ENCODE measurements at places on chromosomes 3 and 15.

DNA sequence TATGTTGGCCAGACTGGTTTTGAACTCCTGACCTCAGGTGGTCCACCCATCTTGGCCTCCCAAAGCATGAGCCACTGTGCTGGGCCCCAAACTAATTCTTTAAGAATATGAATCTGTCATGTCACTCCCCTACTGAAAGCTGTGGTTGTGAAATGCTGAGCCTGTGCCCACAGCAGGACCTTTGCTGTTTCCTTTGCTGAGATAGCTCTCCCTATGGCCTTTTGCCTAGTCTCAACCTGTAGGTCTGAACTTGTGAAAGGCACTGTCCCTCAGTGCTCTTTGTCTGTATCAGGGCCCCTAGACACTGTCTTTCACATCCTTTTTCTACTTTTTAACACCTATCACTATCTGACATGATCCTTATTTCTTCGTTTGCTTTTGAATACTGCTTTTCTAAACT is 62.7 kb upstream of the CCR4 start:
- DNase-seq: no peak

DNA sequence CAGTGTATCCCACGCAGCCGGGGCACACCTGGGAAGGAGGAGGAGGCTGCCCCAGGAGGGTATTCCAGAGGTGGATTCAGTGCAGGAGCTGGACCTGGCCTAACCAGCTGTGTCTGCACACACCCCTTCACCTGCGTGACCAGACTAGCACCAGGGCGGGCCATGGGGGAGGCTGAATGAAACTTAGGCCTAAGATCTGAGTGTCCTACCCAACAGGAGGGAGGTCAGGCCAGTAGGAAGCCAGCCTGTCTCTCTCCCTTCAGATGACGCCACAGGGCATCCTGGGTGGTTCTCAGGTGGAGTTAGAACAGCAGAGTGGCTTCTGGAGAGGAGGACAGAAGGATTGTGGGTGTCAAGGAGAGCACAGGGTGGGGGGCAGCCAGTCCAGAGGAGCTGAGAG is 3.4 kb upstream of the SEMA3F start:
- no peak for DNase-seq

DNA sequence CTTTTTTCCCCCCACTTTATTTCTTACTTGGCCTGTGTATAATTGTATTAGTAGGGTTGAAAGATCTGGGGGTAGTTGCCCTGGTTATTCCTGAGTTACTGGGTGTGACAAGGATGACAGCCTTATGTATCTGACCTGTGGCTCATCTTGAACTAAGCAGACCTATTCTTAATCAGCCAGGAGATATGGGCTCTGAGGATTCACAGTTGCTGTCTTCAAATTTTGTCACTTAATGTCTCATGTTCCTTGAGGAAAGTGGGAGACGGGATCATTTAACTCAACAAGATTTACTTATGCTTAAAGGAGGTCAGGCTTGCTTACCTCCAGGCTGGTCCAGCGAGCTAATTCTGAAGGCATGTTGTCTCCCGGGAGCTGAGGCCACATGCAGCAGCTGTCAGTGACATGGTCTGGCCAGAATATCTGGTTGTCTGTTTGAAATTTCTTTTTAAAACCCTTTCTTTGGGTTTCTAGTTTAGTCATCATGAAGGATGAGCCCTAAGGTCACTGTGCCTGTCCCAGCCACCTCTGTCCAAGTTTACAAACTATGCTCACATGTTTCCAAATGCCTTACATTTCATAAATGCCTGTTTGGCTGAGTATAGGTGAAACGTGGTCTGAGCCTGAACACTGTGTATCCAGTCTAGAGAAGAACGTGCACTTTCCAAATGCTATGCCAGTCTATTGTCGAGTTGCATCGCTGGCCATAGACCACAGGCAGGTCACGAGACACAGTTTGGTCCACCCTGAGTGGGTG is 26.8 kb downstream of the LRTM1 start:
- DNase-seq: no peak

DNA sequence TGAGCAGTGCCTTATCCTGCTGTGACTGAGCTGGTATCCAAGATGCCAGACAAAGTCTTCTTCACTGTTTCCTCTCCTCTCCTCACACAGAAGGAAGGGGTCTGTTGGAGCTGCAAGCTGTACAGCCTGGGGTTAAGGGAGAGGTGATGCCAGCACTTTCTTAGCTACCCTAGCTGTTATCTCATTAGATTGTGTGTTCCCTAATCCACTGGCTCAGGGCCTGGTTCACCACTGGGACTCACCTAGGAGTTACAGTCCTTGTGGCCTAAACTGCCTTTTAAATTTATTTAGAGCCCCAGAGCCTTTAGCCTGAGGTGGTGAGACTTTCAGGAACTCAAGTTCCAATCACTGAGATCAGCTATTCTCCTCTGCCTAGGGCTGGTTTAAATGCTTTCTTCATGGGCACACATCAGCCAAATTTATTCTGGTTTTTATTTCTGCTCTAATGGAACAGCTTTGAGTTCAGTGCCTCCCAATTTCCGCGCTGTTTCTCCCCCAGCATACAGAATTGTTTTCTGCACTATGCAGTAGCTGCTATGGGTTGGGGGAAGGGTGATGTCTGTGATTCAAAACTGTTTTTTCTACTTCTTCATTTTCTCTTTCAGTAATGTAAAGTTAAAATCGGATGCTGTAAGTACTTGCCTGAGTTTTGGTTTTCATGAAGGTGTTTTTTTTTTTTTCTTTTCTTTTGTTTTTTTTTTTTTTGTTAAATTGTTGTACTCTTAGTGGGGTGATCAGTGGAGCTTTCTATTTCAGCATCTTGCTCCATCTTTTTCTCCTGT is 198.8 kb downstream of the DOCK3 start:
- DNase-seq: no peak

DNA sequence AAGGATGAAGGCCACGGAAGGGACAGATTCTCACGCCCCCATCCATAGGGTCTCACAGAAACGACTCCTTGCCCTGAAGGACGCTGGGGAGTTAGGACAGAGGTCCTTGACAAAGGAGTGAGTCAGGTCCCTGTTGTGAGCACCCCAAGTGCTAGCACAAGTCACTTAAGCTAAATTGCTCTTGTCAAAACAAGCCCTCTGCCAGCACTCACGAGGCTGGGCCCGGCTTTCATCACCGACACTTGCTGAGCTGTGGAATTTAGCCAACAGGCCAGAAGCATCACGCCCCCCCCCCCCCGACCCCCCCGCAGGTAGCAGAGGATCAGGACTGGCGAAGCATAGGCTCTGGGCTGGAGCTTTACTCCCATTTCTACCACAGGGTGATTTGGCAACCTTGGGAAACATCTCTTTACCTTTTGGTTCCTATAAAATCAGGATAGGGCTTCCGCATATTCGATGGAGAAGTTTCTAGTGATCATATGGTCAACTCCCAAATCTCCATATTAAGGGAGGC is 75.4 kb downstream of the ADCY5 start:
- DNase-seq: no peak

GRCh38 chr15:60612400-60613048 is 133.6 kb upstream of the ICE2 start:
- no peak for DNase-seq

DNA sequence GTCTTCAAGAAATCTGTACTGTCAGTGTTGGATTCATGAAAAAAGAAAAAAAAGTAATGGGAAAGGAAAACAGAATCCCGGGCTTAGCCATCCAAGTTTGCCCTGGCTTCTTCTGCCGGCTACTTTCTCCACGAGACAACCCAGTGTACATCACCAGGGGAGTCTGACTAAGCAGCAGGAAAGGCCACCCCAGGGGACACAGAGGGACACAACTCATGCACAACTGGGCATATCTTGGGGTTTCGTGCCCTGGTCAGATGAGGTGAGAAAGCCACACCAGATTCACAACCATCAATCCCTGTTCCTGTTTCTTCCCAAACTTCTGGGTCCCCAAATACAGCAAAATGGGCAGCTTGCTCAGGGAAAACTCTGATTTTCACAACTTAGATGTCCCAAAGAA is 33.2 kb downstream of the ADAMTS17 start:
- no peak for DNase-seq

GRCh38 chr15:53320816-53321215 is 438.6 kb downstream of the WDR72 start:
- no peak for DNase-seq

- no peak for DNase-seq
Observed at GRCh38 chr3:10160925-10161324, 3.8 kb upstream of the IRAK2 start.

DNA sequence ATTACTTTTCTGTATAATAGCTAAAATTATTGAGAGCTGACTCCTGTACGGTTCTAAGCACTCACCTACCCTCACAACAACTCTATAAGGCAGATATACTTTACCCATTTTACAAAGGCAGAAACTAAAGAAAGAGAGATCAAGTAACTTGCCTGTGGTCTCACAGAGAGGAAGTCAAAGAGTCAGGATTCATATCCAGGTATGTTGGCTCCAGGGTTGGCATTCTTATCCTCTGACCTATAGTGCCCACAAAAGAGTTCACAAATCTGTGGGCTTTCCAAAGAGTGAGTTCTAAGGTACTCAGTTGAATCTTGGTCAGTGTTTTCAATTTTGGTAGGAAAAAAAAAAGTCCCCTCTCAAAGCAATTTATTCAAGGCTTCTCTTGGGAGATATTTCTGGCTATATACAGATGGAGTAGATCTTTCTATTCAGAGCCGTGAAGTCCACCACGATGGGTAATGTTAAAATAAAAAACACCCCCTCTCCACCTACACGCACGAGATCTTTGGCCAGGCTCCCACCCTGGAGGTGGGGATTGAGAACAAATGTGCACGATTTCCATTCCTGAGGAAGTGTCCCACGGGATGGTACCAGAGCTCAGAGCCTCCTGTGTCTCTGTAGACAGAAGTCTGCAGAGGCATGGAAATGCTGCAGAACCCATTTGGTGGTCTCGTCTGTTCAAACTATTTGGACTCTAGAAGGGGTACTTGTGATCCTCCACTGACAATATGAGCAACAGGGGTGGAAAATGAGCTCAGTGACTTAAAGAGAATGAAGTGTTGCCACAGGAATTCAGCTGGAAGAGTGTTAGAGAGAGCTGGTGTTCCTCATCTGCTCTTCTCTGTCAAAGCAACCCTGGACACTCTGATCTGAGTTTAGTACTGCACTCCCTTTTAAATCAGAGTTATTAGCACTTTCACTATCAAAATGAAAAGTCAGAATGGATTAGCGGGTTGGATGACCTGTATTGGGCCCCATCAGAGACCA is 212.1 kb upstream of the EIF1B start:
- no peak for DNase-seq

DNA sequence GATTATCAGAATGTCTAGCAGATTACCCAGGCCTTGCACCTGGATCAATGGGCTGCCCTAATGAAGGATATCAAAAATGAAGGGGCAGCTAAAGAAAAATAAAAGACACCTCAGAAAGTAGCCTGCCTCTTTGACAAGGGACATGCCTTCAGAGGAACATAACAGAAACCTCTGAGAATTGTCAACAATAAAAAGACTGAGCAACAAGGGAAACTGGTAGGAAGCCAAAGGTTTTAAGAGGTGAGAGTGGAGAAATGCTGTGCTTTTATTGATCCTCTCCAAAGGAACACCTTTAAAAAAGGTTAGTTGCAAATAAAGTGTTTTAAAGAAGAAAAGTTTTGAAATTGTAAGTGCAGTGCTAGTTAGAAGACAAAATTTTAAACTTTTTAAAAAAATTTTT is 187.8 kb upstream of the TTC14 start:
- no peak for DNase-seq

GRCh38 chr3:119825820-119826219 is 43.9 kb downstream of the NR1I2 start:
- DNase-seq: no peak

DNA sequence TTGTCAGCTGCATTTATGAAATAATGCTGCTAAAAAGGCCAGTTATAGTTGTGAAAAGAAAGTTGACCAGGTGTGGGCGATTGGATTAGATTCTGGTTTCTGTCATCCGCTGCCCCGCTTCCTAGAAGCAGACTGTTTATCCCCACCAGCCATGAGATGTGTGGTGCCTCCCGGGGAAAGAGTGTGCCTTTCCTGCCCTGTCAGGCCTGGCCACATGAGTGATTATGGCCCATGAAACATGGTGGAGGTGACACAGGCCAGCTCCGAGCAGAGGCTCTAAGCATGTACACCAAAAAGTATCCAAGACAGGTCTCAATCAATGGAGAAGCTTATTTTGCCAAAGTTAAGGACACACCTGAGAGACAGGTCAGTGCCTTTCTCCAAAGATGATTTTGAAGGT is 85.4 kb upstream of the ABHD2 start:
- DNase-seq: no peak

GRCh38 chr3:196207833-196208607 is 3.2 kb downstream of the ZDHHC19 start:
- no peak for DNase-seq

DNA sequence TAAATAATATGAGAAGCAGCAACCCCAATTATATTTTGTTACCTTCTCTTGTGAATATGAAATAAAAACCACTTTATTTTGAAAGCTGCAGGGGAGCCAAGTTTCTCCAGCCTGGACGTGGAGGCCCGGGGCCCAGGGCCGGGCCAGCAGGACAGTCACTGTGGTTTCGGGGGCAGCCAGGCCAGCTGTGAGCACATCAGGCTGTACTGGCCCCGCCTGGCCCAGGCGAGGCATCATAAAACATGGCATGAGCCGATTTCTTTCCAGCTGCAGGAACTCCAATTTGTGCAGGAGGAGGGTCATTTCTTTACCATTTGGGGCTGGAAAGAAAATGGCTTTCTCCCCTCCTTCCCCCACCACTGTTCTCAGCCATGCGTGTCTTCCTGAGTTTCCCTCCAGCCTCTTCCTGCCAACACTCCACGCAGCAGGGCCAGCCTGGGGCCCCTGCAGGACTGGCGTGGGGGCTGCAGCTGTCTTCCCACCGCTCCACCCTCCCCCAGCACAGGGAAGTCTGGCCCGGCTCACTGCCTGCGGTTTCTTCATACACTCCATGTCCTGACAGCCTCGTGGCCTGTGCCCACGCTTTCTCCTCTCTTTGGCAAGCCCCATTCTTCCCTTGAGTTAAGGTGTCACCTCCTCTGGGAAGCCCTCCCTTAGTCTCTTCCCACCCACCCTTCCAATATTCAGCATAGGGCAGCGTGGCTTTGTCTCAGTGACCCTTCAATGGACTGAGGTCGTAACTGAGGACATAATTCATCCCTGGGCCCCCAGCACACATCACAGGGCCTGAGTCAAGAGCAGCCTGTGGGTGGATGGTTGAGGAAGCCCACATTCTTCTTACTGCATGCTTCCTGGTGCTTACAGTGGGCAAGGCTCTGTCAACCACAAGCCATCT is 135.8 kb downstream of the CHSY1 start:
- peak; percentile 74 for DNase-seq

DNA sequence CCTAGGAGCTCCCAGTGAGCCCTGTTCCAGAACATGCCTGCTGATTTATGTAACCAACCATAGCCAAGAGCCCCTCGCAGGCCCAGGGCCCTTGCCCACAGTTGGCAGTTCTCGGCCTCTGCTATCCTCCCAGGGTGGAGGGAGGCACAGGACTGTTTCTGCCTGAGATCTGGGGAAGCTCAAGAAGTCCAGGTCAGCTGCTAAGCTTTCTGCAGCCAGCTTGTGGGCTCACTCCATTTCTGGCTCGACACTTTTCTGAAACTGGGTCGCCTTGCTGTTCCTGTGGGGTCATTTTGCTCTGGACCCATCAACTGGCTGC is 72.5 kb upstream of the HERC1 start:
- DNase-seq: no peak

DNA sequence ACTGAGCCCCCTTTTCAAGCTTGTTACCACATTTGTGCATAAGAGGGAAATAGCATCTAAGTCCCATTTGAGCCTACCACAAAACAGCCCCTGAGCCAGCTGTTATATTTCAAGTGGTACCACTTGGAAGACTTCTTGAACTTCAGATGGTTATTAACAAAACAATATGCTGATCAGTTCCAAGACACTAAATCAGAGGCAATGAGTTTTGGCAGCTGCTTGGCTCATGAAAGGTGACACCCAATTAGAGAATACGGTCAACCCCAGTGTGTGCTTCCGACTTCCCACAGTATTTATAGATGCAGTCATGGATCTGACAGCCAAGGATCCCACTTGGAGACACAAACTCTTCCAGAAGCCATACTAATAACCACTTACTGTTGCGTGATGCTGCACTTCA is 469.6 kb upstream of the PPP2R3A start:
- DNase-seq: no peak

Measured in left kidney (tissue), 8 donors.